ENCODE measurements at places on chromosomes 3 and 15.

DNA sequence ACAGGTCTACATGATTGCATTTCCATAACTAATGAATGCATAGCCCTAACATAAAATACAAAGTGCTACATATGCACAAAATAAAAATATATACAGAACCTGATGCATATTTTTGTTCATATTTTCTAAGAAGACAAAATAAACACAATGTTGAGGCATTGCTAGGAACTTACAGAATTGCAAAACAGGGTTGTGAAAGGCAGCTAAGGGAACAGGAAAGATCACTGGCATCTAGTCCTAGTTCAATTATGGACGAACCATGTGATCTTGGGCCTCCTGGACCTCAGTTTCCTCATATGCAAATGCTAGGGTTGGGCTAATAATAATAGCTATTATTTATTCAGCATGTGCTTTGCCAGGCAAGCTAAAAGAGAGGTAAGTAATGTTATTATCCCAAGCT lies 15.5 kb upstream of the NCEH1 start:
- DNase-seq = no peak

- DNase-seq = no peak
These were observed 156.5 kb upstream of the LPP start for GRCh38 chr3:187997490-187997889.

GRCh38 chr3:56269755-56270535 lies 198.3 kb downstream of the ERC2 start:
- DNase-seq = no peak

- DNase-seq = no peak
These were observed at the start of gene SOX14 for GRCh38 chr3:137764001-137764433. Gene SOX14 (plus strand): TSS chr3:137764315. CDS start chr3:137764785, 470 bp downstream.

DNA sequence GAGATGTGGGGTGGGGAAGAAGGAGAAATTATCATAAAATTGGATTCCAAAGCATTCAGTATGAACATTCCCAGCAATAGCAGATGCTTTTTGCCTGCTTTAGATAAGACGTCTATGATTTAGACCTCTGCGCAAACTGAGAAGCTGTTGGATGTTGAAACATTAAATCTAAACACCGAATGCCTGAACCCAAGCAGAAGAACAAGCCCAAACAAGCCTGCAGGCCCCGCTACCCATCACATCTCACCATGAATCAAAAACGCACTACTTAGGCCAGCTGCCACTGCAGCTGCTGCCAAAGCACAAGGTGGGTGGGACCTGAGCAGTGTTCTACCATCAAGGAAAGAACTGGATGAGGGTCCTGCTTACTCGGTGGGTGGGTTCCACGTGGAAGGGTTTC lies 24.4 kb upstream of the THBS1 start:
- no peak for DNase-seq

DNA sequence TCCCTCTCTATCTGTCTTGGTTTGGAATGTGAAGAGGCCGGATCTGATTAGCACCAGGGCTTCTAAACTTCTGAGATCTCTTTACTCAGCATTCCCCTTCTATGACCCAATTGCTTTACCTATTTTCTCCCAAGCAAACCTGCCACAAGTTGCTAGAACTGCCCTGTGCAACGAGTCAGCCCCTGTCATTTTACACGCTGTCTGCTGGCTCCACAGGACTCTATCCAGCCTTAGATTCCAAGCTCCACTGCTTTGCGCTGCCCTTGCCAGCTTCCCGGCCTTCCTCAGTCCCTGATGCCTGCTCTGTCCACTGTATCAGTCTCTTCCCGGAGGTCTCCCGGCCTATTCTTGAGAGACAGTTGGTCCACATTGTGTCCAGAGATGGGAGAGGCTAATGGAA lies 12.3 kb downstream of the CEP19 start:
- no peak for DNase-seq

DNA sequence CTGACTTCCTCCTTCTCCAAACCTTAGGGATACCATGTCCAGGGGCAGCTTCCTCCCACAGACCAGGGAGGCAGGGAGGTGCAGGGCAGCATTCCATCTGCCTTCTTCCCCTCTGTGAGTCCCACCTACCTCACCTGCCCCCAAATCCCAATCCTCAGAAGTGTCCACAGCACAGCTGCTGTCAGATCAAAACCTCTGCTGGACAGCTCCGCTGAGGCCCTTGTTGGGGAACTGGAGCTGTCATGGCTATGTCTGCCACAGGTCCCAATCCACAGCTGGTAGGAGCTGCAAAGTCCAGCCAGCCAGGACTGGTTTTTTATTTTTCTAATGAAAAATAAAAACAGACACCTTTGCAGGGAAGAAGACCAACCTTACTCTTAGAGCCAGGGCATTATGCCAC lies 40.7 kb upstream of the TBC1D21 start:
- DNase-seq = no peak

DNA sequence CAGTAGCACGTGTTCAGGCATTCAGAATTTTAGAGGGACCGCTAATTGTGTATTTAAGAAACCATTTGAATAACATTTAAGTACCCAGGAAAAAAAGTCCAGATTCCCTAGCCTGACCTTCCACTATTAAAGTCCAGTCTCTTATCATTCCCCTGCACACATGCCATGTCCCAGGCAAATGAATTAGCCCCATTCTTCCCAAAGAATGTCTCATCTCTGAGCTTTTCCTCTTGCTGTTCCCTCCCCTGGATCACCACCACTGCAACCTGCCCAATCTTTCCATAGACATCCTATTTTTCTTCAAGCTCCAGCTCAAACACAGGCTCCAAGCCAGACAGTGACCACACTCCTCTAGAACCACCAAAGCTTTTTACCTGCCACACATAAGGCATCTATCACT lies 25.9 kb downstream of the PLD1 start:
- no peak for DNase-seq

DNA sequence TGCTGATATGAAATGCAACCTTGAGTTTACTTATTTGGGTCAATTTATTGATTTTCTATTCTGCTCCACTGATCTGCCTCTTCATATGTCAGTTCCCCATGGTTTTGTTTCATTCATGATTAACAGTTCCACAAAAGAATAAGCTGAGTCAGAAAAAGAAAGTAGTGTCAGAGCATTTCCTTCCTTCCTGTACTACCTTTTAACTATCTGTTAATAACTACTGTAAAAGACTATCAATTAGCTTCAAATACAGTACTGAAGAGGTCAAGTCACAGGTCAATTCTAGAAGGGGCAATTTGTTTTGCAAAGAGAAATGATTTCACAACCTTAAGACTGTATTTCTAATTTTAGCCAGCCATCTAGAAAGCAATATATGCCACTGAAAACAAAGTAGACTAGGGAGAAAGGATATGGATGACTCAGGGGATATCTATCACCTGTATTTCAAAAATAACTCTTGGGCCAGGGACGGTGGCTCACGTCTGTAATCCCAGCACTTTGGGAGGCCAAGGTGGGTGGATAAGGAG lies 129.5 kb downstream of the TFDP2 start:
- no peak for DNase-seq

DNA sequence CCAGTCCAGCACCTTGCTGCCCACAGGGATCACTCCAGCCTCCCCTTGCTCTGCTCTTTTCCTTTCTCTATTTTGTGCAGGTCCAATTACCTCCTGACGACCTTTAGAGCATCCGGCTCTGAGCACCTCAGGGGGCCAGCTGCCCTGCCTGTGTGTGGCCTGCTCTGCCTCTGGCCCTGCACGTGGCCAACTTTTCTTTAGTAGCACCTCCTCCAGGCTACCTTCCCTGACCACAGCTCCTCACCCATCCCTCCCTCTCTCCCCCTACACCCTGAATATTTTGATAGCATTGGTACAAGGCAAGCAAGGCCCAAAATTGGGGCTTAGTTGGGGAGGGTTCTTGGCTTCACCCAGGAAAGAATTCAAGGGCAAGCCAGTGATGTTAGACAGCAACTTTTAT lies 66.9 kb upstream of the PRR20G start:
- no peak for DNase-seq
